Body of pancreas (tissue), 4 donors: ENCODE measurements at places on chromosomes 2 and 18.
A peak's percentile ranks its signal among the peaks of the same experiment; 100 is the strongest.

DNA sequence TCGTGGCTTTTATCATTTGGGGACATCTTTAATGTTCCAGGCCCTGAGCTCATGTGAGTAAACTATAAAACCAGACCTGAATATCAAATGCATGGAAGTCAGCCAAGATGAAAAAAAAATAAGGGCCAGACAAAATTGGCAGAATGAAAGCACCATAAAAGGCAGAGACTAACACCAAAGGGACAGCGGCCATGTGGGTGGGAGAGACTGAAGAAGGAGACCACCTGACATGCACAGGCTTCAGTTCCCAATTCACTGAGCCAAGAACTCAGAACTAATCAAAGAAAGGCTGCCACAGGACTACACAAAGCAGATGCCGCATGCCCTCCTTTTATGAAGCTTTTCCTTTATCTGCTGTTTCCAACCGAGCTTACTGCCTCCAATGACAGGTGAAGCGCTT lies 267.1 kb downstream of the RAD51AP2 start:
- DNase-seq = no peak

- no peak for DNase-seq
These were observed 26.1 kb downstream of the ADNP2 start for GRCh38 chr18:80135136-80135535.

DNA sequence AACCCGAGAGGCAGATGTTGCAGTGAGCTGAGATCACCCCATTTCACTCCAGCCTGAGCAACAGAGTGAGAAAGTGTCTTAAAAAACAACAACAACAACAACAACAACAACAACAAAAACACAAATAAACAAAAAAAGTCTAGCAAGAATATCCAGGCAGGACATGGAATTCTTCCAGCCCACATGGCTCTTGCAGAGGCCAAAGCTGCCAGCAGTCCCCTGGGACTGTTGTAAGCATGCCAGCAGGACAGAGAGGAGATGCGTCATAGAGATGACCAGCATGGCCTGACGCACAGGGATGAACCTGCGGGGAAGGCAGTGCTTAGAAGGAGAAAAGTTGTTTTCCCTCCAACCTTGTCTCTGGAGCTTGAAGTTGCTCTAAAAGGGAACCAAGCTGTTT lies 182.3 kb upstream of the PGAP1 start:
- peak; percentile 59 for DNase-seq

DNA sequence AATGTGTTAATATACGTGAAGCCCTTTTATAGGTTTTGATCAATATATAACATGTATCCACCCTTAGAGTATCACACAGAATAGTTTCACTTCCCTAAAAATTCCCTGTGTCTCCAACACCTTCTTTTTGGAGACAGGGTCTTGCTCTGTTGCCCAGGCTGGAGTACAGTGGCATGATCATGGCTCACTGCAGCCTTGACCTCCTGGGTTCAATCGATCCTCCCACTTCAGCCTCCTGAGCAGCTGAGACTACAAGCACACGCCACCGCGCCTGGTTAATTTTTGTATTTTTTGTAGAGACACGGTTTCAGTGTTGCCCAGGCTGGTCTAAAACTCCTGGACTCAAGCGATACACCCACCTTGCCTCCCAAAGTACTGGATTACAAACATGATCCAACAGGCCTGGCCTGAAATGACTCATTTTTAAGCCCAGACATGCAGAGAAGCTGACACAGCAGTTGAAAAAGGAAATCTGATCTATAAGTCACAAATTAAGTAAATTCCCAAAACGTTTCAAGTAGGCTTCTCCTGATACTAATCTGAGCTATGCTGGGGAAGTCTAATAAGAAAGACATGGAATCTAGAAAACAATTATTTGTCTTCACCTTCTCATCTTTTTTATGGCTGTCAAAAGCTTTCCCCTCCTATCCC lies 2.9 kb downstream of the DUSP11 start:
- no peak for DNase-seq

DNA sequence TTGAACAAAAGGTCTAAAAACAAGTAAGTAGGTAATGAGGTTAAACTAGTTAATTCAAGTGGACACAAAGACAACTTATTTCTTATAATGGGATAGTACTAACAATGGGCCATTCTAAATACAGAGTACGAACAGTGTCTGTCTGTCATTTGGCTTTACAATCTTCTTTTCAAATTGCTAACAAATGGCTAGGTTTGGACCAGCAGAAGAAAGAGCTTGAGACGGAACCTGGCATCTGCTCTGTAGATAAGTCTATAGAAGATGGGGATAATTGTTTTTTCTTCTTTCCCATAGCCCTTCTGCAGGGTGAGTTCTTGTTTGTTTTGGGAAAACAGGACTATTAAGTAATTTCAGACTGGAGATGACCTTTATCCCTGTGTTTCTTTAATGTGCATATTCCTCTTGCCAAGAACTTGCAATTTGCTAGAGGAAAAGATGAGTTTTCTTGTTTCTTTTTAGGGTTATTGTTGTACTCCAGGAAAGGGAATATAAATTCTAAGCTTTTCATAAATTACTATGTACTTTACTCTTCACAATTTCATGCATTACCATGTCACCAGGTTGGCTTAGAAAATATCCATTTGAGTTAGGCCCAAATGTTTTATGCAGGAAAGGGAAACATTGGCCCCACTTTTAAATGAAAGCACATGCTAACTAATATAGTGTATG lies 500.5 kb upstream of the SYT4 start:
- DNase-seq = no peak

DNA sequence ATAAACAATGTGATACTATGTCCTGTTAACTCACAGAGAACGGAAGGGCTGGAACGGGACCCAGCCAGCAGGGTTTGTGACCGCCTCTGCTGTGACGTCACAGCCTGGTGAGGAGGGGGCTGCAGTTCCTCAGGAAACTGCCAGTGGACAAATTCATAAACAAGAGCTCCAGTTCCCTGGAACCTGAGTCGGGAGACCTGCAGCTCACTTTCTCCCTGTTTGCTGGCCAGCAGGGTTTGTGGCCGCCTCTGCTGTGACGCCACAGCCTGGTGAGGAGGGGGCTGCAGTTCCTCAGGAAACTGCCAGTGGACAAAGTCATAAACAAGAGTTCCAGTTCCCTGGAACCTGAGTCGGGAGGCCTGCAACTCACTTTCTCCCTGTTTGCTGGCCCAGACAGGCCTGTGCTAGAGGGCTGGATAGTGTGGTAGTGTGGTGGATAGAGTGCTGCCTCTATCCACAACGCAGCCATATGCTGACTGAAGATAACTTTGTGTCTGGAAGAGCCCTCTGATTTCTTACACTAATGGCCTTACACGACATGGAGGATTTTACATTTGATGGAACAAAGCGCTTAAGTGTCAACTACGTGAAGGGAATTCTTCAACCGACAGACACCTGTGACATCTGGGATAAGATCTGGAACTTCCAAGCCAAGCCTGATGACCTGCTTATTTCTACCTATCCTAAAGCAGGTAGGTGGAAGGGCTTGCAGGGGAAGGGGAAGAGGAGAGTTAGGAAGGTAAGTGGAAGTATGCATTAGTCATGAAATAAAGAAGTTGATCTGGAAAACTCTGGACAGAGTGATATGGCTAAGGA lies at the start of gene SULT1C4:
Gene SULT1C4 (plus strand): TSS at position 140 of the 816 bp plus-strand sequence. CDS start 384 bp downstream, at position 524.
- peak; percentile 24 for DNase-seq

GRCh38 chr2:88654714-88655113 lies 27.4 kb upstream of the EIF2AK3 start:
- no peak for DNase-seq

DNA sequence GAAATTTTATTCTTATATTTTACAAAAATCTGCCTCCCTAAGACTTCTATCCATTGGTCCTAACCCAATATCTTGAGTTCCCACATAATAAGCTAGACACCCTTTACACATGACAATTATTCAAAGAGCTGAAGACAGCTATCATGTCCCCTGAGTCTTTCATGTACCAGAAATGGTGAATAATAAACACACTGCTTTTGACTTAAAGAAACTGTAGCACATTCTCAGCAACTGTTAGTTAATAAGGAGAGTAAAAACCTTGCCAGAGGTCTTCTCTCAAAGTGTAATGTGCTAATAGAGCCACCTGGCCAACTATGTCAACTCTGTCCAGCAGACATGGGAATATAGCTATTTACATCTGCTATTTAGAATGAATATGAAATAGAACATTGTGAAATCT lies 109.7 kb upstream of the ARL5A start:
- no peak for DNase-seq

DNA sequence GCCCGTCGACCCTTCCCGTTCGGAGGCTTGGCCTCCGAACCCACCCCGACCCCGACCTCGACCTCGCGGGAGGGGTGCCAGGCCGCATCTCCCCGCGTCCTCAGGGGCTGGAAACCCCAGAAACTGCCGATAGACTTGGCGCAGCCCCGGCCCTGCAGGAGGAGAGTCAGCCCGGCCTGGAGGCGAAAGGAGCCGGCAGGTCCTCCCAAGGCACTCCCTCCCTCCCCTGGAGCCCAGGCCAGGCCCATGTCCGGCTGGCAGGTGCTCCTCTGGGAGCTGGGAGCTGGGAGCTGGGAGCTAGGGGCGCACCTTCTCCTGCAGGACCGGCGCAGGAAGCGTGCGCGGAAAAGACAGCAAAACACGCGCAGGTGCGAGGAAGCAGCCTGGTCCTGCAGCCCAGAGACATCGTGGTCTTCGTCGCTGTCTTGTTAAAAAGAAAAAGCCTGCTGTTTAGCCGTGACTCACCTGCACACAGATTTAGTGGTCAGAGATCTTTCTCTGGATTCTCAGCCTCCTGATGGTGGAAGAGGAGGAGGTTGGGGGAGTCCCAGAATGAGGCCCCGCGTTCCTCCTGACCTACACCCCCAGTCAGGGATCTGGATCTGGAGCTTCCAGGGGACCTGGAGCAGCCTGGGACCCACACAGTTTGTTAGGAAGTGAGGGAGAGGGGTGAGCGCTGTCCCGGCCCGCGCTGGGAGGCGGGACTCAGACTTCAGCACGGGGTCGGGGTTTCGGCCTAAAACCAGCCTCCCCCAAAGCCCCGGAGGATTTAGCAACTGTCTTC lies 660 bp upstream of the MBP start:
- peak; percentile 66 for DNase-seq

GRCh38 chr2:172082944-172083627 lies 2.2 kb upstream of the DLX1 start:
- no peak for DNase-seq

DNA sequence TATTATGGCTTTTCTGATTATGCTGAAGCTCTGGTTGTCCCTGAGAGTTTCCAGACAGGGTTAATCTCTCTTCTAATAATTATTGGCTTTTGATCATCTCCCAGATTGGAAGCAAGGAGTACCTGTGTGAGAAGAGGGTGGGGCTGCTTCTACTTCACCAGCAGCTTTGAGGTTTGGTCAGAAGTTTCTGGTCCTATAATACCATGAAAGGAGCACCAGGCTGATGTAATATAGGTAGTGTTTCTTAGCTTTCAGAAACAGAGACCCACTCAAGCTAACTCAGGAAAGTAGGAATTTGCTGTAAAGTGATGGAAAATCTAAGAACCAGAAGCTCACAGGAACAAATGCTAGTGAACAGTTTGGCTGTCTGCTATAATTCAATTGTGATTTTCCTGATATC lies 57.6 kb downstream of the SGPP2 start:
- no peak for DNase-seq

GRCh38 chr2:190183539-190183938 lies 121.0 kb upstream of the MSTN start:
- DNase-seq = no peak

DNA sequence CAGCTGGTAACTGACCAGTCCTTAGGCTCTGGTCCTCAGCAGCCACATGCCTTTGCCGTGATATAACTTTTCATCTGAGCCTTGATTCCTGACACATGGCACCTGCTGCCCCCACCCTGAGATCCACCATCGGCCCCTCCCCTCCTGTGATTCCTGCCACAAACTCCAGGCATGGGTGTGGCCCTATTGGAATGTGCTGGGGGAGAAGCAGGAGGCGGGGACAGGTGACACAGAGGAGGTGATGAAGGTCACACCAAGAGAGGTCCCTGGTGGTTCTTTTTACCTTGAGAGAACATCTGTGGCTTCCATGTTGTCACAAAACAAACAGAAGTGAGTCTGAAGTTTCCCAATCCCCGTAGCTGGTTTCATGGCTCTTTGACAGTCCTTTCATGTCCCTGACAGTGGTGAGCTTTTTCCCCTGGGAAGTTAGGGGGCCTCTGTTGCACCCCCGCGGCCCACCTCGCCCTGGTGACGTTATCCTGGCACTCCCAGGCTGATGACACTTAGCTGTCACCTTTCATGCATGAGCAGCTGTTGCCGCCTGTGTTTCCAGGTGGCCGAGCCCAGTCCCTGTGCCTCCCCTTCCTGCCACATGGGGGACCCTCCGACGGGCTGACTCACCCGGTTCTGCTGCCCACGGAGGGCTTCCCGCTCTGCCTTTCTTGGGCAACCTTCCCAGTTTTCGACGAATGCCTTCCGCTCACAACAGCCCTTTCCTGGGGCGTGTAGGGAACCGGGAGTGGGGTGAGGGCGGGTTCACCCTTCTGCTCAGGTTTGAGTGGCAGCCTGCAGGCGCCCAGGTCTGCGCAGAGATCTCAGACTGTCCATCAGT lies 66.3 kb upstream of the GLI2 start:
- peak; percentile 36 for DNase-seq

GRCh38 chr18:2513616-2514015 lies 57.7 kb downstream of the METTL4 start:
- no peak for DNase-seq

DNA sequence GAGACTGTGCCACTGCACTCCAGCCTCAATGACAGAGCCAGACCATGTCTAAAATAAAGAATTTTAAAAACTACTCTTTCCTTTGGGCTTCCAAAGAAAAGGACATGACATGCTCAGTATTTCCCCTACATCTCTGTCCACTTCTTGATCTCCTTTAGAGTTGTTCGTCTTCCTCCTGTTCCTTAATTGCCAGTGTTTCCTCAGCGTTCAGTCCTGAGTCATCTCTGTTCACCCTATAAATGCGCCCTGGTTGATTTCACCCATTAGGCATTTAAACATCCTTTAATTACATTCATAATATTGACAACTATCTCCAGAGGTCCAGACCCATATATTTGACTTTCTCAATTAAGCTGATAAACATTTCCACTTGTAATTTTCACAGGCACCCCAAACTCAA lies 64.0 kb downstream of the AAK1 start:
- no peak for DNase-seq

GRCh38 chr2:118980022-118980421 lies 38.0 kb downstream of the MARCO start:
- no peak for DNase-seq

GRCh38 chr2:25308599-25308998 lies 33.1 kb downstream of the DNMT3A start:
- DNase-seq = no peak

GRCh38 chr2:72325592-72326422 lies 178.1 kb upstream of the CYP26B1 start:
- DNase-seq = peak; percentile 10

DNA sequence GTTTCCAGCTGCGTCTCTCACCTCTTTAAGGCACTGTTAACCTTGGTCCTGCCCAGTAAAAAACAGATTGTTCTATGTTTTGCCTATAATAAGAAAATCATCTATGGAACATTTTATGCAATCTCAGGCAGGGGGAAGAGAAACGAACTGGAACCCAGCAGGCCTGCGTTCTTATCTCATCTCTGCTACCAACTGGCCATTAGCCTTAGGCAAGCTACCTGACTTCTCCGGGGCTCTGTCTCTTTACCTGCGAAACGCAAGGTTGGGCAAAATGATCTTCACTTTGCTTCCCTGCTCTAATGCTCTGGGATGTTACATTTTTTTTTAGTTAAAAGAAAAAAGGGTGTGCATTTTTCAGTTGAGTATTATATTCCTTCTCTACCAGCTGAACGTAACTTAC lies 70.5 kb upstream of the WIPF1 start:
- DNase-seq = no peak

- DNase-seq = peak; percentile 17
These were observed 37.4 kb downstream of the ACTR2 start for GRCh38 chr2:65264821-65265670.

GRCh38 chr2:237051861-237052260 lies 33.8 kb upstream of the COPS8 start:
- DNase-seq = no peak
